ENCODE measurements at places on chromosomes 16 and 17. TPM values are rescaled to one million over a fixed set of nuclear protein-coding genes. Genes with fewer than 3 reads are reported as not detected.

Gene ADGRG3
- not detected for total RNA-seq

- DNase-seq = no peak
Observed at GRCh38 chr16:23712976-23713375, at the start of gene ERN2. ERN2 (minus strand) TSS chr16:23713222; CDS start chr16:23713187, 35 bp downstream.

Gene ERN2
- total RNA-seq = not detected

Gene KRT39
- total RNA-seq = not detected

DNA sequence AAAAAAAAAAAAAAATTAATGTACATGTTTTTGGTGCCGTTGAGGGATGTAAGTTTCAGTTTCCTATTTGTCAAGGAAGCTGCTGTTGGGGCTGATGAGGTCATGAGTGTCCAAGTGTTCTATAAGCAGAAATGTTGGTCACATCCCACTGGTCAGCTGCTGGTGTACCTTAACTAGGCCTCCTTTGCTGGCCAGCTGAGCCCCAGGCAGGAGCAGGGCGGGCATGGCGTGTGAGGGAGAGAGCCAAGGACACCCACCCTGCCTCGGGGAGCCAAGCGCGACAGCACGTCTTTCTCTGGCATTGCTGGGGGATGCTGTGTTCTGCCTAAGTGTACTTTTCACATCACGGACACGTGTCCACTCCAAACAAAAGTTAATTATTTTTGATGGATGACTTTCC is 108.1 kb upstream of the CDC42EP4 start:
- DNase-seq = no peak

Gene WNK4
- 0.37 TPM for total RNA-seq

DNA sequence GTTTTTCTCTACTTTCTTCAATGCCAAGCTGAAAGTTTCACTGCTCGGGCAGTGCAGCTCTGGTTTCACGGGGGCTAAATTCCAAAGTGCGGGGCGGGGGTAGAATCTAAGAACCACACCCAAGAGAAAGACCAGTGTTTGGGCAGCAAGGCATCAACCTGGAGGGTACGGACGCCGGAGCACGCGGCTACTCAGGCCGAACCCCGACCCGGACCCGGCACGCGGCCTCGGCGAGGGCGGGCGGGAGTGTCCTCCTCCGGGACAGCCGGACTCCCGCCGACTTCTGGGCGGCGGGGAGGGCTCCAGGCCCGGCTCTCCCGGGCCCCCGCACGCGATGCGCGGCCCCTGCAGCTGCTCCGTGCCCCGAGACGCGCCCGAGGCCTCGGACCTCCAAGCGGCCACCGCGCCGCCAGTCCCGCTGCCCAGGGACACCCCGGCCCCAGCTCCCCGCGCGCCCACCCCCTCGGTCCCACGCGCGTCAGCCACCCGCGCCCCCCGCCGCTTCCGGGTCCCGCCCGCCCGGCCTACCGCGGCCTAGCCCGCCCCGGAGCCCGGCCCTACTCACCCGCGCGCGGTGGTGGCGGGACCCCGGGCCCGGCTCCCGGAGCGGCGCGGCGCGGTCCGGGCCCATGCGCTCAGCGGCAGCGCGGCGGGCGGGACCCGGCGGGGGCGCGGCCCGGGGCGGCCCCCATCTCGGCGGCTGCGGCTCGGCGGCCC is 561 bp downstream of the AXIN1 start:
- peak; percentile 34 for DNase-seq

GRCh38 chr16:3716831-3717234 is 491 bp downstream of the TRAP1 start:
- DNase-seq = peak; percentile 54

- DNase-seq = no peak
Observed at GRCh38 chr17:28258347-28258887, 60.6 kb upstream of the TMEM97 start.

Gene ZG16B
- 3.7 TPM for total RNA-seq

Gene SCGB1C2
- total RNA-seq = not detected

DNA sequence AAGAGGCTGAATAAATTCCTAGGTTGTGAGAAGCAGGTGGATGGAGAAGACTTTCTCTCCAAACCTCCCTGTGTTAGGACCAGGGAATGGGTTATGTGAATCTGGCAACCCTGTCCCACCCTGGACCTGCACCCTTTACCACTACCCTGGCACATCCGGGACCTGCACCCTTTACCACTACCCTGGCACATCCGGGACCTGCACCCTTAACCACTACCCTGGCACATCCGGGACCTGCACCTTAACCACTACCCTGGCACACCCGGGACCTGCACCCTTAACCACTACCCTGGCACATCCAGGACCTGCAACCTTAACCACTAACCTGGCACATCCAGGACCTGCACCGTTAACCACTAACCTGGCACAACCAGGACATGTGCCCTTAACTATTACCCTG is 207.0 kb upstream of the CACNG3 start:
- no peak for DNase-seq

DNA sequence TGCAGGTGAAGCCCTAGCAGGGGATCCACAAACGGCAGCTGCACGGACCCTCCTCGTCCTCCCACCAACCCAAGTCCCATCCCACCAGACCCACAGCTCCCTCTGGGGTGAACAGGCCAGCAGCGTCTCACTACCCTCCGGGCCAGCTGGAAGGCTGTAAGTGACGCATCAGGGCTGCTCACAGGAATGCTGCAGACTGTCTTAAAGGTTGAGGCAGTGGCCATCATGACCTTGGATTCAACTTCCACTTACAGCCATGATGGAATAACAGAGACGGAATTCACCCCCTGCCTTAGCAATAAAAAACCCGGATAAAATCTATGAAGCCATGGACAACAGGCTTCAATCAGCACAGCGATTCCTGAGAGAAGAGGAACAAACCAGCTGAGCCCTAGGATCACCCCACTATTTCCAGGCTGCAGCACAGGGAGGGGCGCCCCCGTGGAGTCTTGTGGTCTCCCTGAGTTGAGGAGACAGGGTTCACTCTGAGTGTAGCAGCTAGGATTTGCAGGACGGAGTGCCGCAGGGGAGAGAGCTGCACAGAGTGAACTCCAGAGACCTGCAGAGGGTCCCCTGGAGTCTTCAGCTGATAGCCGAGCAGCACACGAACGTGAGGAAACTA is 10.5 kb downstream of the FAM83G start:
- no peak for DNase-seq

GRCh38 chr16:10782628-10783027 is 36.0 kb downstream of the TVP23A start:
- DNase-seq = no peak

GRCh38 chr16:88790312-88791211 is 5.5 kb upstream of the PIEZO1 start:
- peak; percentile 75 for DNase-seq

Gene ICAM2
- total RNA-seq = 51.3 TPM

- no peak for DNase-seq
Observed at GRCh38 chr17:36117505-36118382, 14.1 kb downstream of the CCL4 start.

DNA sequence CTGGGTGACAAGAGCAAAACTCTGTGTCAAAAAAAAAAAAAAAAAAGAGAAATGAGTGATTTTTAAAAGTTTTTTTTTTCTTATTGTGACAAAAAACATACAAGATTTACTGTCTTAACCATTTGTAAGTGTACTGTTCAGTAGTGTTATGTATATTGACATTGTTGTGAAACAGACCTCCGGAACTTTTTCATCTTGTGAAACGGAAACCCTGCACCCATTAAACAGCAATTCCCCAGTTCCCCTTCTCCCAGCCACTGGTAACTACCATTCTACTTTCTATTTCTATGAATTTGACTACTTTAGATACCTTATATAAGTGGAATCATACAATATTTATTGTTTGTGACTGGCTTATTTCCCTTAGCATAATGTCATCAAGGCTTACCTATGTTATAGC is 18.7 kb downstream of the DUS2 start:
- no peak for DNase-seq

GRCh38 chr16:15817446-15817845 is 39.4 kb downstream of the MYH11 start:
- no peak for DNase-seq

Gene SLC16A11
- total RNA-seq = 0.39 TPM

Gene HCRT
- total RNA-seq = not detected

Data from activated CD8-positive, alpha-beta T cell treated with anti-CD3 and anti-CD28 coated beads, Interleukin-2, amount 10 ng/mL, durations not matched to agents 7 days and 5 days (primary cell).